Astrocyte (in vitro differentiated cells and primary cell): ENCODE measurements at places on chromosomes 12 and 14.

DNA sequence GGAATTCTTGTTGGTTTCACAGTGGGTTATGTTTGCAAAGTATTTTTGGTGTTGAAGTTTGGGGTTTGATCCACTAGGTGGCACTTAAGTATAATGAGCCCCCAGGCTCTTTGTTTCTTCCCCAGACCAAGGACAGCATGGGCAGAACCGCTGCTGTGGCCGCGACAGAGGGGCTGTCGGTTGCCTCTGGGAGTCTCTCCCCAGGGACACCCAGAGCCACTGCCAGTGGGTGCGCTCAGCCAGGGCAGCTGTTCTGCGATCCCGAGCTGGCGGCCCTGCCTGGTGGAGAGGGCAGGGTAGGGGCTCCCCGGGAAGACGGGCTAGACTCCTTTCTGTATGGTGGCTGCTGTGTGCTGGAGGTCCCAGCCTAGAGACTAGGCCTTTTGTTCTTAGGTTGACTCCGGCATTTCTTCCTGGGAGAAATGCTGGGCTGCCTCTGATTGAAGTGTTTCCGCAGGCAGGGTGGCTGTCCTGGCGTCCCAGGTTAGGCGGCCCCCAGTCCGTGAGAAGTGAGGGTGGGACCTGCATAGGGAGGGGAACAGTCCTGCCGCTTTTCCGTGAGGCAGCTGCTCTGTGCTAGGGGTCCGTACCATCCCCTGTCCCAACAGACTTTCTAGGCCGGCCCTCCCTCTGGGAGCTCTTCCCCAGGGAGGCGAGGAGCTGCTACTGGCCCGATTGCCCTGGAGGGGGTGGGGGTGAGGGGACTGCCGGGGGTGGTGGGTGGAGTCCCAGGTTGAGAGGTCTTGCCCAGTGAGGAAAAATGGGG is 253.1 kb upstream of the PELI2 start:
- no peak for DNase-seq

- DNase-seq, result no peak
Observed at GRCh38 chr12:43011383-43011926, 421.9 kb upstream of the PRICKLE1 start.

- no peak for DNase-seq
Observed at GRCh38 chr14:89960914-89961313, 5.2 kb downstream of the TDP1 start.

- peak; percentile 55 for DNase-seq
Observed at GRCh38 chr12:106302401-106303201, at the start of gene TCP11L2. TSS of gene TCP11L2 (plus strand) at chr12:106302733. CDS start at chr12:106311076, 8,343 bp downstream.
